ENCODE measurements at places on chromosomes 3 and 15.

- no peak for DNase-seq
Observed at GRCh38 chr15:44713006-44713966, 2.0 kb downstream of the B2M start.

- no peak for DNase-seq
Observed at GRCh38 chr15:73165844-73166243, 113.6 kb downstream of the NEO1 start.

DNA sequence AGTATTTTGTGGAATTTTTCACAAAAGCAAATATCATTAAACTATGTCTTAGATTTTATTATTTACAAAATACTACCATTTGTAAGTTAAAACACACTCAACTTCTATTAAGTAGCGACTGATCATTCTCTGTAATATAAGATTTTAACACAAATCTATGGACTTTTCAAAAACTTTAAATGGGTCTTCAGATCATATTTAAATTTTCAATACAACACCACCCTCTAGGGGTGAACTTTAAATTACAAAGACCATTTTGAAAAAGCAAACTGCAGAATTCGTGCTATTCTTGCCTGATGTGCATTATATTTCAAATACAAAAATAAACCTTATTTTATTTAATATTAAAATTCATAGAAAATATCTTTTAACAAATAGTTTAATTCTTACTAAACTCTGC, 8.2 kb upstream of the VGLL4 start:
- no peak for DNase-seq

GRCh38 chr3:56831572-56831971, 29.8 kb upstream of the ARHGEF3 start:
- no peak for DNase-seq

DNA sequence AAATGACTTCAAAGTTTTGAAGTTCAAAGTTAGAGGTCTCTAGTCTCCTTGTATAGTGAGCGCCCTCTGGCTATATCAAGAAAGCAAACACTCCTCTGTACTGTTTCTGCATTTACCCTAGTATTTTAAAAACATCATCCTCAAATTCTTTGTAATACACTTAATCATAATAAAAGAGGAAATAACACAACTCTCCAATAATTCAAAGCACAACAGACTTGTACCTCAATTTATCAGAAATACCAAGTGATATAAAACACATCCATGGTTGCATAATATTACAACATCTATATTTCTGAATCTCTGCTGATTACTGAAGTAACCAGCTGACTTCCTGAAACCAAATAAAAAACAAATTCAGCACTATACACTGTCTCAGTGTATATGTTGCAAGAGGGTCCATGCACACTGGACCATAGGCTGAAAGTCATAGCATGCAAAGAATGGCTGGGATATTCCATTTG, 12.5 kb downstream of the PLOD2 start:
- no peak for DNase-seq

Data from iPS-NIHi11 (cell line).